ENCODE measurements at places on chromosomes 6 and 20.

DNA sequence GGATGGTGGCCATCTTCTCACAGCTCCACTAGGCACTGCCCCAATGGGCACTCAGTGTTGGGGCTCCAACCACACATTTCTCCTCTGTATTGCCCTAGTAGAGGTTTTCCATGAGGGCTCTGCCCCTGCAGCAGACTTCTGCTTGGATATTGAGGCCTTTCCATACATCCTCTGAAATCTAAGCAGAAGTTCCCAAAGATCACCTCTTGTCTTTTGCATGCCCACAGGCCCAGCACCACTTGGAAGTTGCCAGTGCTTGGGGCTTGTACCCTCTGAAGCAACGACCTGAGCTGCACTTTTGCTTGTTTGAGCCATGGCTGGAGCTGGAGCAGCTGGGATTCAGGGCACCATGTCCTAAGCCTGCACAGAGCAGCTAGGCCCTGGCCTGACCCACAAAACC is 189.1 kb upstream of the EYS start:
- DNase-seq, result no peak

- DNase-seq, result peak; percentile 74
These were observed 26.7 kb downstream of the IYD start for GRCh38 chr6:150395388-150396009.

DNA sequence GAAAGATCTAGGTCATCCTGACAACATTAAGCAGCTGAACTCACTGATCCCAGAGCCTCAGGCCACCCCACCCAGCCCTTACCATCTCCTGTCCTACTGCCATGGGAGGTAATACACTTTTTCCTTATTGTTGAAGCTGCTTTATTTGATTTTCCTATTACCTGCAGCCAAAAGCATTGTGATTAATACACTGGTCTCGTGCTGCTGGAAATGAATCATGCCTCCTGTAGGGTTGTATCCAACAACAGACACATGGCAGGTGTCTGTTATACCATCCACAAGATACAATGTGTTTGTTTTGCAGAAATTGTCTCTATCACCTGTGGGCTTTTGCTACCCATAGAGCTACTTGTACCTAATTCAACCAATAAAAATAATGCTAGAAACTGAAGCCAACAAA is 34.2 kb downstream of the MYLIP start:
- DNase-seq, result no peak

- DNase-seq, result no peak
These were observed 216.9 kb downstream of the EYA2 start for GRCh38 chr20:47111576-47111975.

DNA sequence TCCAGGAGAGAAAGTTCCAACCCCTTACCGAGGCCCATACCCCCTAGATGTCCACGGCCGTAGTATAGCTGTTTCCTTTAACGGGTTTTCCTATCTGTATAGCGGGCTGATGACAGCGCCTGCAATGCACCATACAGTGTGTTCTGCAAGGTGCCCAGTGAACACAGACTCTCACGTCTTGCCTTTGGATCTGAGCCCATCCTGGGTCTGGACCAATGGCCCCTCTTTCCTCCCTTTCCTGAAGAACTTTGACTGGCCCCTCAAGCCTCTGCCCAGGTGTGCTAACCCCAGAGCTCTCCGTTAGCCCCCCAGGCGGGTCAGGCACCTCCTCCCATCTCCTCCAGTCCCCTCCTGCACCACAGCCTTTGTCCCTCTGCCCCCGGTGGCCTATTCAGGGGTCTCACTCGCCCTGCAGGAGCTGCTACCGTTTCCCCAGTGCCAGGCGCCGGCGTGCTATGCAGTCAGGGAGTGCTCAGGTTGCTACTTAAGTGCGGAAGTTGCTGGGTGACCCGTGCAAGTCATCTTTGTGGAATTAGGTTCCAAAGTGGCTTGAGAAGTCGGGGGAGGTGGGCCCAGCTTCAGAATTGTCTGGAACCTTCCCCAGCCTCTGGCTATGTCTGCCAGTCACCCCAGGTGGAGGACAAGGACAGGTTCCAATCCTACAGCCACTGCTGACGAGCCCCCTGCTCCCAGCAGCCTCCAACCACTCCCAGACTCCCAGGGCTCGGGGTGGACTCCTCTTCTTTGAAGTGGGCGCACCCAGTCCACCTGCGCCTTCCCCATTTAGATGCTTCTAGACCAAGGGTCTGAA is 35.0 kb upstream of the ZBP1 start:
- peak; percentile 39 for DNase-seq

GRCh38 chr6:110545081-110545872 is 68.9 kb upstream of the SLC22A16 start:
- DNase-seq, result no peak

DNA sequence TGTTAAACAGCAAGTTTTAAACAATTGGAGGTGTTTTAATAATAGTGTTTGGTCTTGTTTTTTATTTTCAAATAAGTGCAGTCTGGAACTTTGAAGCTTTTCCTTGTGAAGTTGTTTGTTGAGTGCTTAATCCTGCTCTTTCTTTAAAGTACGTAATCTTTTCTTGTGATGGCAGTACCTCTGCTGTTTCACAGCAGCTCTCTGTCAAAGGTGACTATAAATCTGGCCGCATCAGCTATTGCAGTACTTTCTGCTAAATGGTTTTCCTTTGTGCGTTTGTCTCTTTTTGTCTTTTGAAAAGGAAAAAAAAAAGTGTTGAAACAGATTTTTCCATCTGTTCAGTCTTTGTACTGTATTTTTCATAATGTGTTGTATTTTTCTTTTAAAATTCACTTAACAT is 12.7 kb downstream of the STXBP5 start:
- no peak for DNase-seq

GRCh38 chr6:99790679-99791078 is 184.0 kb downstream of the PRDM13 start:
- peak; percentile 3 for DNase-seq

- DNase-seq, result no peak
These were observed 58.5 kb downstream of the SCAF8 start for GRCh38 chr6:154791556-154792317.

DNA sequence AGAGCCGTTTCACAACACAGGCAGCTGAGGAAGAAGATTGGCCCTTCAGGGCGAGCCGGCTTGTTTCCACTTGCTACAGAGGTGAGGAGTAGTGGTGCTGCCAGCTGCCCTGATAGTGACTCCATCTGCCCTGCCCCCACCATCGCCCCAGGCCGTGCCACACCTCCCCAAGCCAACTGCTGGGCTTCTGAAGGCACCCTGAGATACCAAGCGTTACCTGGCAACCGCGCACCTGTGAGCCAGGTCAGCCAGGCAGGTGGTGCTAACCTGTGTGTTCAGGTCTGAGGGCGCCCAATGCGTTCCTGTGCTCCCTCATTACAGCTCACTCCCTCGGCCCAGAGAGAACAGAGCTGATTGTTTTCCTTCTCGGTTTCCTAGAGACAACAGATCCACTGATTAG is 299.1 kb upstream of the ID4 start:
- no peak for DNase-seq

GRCh38 chr6:158257781-158258180 is 54.5 kb upstream of the TULP4 start:
- DNase-seq, result no peak

DNA sequence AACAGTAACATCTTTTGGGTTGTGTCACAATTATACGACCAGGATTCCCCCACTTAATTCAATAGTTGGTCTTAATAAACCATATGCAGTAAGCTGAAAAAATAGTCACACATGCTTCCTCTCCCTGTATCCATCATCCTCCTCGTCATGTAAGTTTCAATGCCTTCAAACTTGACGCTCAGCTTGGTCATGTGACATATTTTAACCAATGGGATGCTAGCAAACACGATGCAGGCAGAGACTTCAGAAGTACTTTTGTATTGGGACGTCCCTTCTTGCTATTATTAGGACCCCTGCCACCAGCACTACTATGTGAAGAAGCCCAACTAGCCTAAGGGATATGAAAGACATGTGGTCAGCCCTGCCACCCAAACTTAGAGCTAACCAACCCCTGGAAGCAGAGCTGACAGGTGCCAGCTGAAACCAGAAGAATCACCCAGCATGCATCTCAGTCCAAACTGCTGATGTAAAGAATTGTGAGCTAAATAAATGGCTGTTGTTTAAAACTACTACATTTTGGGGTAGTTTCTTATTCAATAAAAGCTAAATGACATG is 49.3 kb downstream of the CGA start:
- DNase-seq, result no peak

DNA sequence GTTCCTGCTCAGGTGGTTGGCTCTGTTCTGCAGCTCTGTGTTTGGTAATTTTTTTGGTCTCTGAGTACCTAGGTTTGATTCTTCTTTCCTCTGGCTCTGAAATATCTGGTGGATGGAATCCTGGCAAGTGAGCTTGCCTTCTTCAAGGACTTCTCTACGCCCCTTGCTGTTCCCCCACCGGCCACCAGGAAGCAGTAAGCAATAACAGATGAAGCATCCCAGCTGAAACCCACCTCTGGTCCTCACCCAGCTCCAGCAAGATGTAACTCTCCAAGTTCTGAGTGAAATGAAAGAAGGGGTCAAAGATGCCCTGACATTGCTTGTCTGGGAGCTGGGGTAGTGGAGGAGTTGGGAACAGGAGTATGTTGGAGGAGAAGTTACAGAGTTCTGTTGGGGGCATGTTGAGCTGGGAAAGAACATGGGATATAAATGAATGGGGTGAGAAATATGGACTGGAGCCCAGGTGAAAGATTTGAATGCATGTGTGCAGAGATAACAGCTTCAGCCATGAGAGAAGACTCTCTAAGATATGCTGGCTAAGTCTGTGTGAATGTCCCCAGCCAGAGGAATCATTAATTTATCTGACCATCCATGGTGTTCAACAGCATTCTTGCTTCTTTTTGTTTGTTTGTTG is 51.3 kb upstream of the GLP1R start:
- DNase-seq, result peak; percentile 76

DNA sequence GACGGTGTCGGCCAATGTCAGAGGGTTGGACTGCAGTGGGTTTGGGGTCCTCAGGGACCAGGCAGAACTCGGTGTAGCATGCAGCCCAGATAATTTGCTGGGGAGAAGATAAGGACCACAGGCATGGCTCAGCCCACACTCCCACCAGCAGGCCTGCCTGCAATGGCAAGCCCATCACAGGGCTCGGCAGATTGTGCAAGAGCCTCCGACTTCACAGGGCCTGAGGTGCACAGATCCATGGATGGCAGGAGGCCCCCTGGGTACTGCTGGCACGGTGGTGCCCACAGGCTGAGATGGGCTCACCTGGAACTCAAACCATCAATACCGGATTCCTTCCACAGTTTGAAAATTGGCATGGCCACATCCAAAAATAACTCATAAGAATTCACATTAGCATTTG is 180.3 kb downstream of the TTLL2 start:
- no peak for DNase-seq

GRCh38 chr20:44135012-44135412 is 52.0 kb downstream of the JPH2 start:
- peak; percentile 21 for DNase-seq

DNA sequence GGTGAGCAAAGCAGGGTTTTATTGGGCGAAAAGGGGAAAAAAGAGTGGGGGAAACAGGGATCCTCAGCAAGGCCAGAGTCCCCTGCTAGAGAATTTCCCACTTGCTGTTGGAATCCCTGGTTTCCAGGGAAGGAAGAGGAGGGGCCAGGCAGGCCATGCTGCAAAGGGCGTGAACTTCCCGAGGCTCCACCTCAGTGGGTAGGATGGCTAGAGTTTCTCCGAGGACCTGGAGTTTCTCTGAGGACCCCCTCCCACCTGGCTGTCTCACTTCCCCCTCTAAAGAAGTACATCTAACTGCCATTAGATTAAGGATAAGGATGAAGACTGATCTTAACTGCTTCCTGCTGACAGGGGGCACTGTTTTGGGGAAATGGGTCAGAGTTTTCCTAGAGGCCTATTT is 1239.3 kb upstream of the GJE1 start:
- no peak for DNase-seq

DNA sequence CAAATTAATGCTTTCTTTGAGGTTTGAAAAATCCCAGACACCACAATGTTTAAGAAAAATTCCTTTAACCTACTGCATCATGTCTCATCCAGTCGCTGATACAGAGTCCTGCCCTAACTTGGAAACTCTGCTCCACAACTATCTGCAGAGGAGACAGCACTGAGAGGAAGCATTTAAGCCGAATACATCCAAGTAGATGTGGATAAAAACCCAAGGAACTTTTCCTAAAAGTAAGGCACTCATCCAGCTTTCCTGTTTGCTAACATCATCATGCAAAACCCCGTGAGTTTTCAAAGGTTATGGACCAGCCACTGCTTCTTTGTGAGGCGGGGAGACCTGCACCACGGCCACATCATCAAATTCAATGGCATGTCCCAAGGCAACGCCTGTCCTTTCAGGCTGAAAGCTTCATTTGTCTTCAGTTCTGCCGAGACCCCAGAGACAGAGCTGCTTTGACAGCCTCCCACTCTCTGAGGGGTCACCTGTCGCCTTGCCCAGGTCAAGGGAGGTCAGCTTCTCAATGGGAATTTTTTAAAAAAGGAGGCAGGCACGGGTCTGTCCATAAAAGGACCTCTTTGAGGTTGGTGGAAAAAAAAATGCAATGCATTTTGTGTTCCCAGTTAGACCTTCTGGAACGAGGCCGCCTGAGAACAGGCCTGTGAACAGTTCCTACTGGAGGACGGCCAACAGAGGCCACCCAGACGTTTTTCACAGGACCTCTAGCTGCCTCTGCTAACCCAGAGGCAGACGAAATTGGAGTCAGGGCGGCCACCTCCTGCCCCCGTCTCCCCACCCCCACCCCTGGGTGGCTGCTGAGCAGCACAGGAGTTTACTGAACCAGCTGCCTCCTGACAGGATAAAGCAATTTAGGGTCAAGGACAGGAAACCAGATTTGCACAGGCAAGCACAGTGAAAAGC is 142.5 kb upstream of the HDDC2 start:
- peak; percentile 90 for DNase-seq

- DNase-seq, result no peak
These were observed 247.5 kb downstream of the TMEM242 start for GRCh38 chr6:157075549-157076450.

DNA sequence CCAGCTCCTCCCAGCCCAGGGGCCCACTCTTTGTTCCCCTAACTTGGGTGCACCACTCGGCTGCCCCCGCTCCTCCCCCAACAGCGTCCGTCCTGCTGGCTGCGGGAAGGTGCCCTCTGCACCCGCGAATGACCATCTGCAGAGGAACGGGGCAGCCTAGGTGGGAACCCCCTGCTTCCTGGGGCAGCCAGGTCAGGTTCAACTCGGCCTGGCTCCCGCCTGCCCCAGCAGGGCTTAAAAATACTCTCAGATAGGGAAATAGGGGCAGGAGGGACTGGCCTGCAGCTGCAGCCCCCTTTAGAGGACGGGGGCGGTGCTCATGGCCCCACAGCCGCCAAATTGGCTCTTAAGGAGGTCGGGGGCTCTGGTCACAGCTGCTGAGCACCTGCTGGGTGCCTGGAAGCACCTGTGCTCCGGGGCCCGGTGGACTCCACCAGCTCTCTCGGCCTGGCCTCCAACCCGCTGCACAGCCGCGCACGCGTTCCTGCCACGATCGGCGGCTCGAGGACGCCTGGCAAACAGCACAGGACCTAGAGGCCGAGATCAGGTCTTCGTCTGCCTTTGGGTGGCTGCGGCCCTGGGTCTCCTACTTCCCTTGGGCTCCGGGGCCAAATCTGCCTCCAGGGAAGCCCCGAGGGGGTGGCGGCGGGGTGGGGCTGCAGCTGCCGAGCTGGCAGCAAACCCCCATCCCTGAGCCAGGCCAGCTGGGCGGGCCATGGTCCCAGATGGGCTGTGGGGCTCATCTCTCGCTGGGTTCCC is 700 bp upstream of the LAMA5 start:
- peak; percentile 75 for DNase-seq

GRCh38 chr6:136108361-136108945 is 141.7 kb downstream of the MTFR2 start:
- no peak for DNase-seq

GRCh38 chr6:49911252-49911651 is 44.9 kb upstream of the CRISP1 start:
- DNase-seq, result no peak

- no peak for DNase-seq
These were observed 58.3 kb upstream of the TSHZ2 start for GRCh38 chr20:52913650-52914387.
